Kidney tubule cell (primary cell): ENCODE measurements at places on chromosomes 3 and 15.

DNA sequence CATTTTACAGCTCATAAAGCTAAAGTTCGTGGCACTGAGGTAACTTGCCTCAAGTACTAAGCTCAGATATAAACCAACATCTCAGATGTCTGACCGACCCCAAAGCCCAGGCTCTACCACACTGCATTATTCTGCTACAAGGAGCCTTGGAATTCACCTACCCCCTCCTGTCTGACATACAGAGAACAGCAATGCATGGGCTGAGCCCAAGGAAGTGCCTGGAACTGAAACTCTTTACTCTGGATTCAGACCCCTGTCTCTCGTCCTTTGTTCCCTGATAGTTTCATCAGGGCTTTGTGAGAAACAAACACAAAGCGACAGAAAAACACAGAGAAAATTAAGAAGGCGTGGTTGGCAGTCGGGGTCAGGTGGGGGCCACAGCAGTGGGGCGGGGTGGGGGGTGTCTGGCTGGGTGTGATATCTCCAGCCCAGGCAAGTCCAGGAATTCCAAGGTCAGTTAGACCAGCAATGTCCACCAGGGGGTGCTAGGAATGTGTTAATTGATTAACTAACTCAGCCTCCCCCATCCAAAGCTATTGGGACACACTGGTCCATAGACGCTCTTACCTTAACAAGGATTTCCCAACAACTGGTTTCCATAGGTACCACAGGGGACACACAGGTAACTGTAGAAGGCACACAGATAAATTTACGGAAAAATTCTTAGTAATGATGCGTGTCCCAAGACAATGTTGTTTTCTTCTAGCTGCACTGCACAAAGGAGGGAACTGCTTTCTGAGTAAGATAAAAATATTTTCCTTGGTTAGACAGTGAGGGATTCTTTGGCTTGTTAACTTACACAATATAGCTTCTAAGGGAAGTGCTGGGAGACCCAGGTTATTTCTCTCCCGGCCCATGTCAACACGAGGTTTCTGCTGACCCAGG, 18.8 kb upstream of the SSUH2 start:
- peak; percentile 70 for DNase-seq

DNA sequence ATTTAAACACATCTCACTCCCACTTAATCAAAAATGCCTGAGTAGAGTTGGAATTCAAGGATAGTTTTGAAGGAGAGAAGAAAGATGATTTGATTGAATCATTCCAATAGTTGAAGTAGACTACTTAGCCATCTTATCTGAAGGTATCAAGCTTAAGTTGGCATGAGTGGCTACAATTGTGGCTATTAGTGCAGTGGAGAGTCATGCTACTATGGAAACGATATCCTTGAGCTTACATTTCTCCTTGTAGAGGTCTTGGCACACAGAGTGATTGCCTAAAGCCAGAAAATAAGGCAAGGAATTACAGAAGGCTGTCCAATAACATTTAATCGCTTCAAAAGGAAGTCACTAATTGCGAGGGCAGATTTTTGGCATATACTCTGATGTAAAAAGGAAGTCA, 1022.7 kb downstream of the IGSF11 start:
- no peak for DNase-seq

GRCh38 chr3:188345223-188345622, 191.3 kb downstream of the LPP start:
- DNase-seq, result peak; percentile 83

GRCh38 chr3:13073326-13074005, at the start of gene IQSEC1:
Gene IQSEC1, minus strand, starts transcription at chr3:13073429. Its CDS starts 415 bp downstream, at chr3:13073014.
- peak; percentile 2 for DNase-seq

DNA sequence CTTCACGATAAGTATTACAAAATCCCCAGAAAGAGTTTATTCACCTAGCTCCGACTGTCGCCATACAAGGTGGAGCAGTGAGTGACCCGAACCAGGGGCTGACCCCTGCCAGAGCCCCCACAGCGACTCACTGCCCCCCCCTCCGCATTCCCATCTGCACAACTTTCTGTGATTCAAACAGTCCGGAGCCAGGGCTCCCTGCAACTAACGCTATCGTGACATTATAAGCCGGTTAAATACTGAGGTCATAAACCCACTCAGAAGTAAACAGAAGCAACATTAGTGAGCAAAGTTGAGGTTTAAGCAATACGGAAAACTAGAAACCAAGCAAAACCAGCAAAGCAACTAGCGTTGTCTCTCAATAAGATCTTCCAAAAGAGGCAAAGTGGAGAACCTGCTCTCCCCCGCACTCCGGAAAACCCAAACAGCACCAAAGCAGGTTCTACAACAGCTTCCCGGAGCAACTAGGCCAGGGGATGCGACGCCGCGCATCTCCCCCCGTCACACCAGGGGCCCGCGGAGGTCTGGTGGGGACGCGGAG, 642 bp downstream of the SCAP start:
- no peak for DNase-seq

DNA sequence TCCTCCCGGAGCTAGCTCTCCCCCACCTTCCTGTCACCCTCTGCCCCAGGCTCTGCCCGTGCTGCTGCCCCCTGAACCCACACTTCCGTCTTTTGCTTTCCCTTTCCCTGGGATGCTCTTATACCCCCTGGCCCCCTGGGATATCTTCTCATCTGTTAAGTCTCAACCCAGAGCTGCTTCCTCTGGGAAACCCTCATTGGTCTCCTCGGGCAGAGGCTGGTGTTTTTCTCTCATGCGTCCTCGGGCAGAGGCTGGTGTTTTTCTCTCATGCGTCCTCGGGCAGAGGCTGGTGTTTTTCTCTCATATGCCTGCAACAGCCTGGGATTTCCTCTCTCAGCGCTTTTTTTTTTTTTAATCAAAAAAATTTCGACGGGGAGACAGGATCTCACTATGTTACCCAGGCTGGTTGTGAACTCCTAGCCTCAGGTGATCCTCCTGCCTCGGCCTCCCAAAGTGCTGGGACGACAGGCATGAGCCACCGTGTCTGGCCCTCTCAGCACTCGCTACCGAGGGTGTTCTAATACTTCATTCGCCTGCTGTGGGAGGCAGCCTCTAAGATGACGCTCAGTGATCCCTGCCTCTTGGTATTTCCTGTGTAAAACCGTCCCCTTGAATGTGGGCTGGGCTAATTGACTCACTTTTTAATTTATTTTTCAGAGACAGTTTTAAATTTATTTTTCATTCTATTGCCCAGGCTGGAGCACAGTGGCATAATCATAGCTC, 62.7 kb upstream of the TFRC start:
- no peak for DNase-seq

GRCh38 chr15:77634266-77634962, 1.7 kb upstream of the LINGO1 start:
- DNase-seq, result peak; percentile 68

DNA sequence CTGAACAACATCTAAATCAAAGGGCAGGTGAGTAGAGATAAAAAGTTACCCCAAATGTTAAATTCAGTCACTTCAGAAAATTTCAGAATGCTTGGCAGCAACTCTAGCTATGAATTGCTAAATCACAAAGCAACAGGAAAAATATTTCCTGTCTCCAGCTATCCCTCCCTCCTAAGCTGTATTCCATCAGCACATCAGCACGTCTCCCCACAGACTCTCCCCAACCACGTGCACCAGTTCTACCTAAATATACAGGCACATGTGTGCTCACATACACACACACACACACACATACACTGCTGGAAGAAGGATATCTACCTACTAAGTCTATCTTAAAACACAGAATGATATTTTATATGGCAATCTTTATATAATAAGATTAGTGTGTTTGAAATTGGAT, 177.1 kb upstream of the ARHGEF26 start:
- no peak for DNase-seq

GRCh38 chr3:11508346-11509172, 135.2 kb downstream of the VGLL4 start:
- DNase-seq, result no peak

DNA sequence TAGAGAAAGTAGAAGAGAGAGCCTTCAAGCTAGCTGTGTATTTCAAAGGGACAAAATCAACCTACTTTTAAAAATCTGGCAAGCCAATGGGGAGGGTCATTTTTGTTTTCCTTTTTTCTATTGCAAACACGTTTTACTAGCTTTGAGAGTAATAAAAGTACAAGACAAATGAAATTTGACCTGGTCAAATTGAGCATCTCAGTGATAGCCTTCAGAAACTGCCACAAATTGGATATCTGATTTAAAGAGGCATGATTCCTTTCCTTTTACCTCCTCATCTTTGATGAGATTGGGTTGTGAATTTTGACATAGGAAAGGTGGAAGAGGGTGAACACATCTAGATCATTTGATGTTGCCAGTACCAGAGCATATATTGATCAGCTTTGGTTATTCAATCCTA, 53.6 kb upstream of the RBMS3 start:
- no peak for DNase-seq

DNA sequence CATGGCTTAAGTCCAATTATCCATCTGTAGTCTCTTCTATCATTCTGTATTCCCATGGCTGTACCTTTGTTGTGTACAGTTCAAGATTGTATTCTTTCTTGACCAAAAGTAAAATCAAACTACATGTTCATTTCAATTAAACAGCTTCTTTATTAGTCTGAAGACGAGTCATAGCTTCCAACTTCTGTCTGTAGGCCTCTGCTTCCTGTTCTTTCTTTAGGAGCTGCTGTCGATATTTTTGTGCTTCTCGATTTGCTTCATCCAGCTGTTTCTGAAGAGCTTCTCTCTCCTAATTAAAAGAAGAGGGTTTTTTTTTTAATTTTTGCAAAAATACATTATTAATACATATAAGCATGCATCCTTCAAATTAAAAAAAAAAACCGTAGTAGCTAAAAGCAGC, 13.0 kb upstream of the HDC start:
- no peak for DNase-seq

DNA sequence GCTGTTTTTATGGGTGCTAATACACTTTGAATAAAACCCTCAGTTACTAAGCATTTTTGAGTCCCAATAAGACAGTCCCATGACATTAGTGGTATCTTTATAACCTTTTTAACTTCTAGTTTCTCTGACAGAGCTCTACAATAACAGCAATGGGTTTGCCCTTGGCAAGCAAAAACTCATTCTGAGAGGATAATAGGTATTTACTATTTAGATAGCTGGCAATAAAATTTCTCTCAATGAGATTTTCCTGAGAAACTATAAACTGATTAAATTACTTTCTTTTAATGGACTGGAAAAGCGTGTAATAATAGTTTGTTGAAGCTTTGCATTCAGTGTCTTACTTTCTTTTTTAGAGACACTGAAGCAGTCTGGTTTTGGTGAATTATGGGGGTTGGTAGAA, 168.0 kb upstream of the MLF1 start:
- DNase-seq, result no peak

DNA sequence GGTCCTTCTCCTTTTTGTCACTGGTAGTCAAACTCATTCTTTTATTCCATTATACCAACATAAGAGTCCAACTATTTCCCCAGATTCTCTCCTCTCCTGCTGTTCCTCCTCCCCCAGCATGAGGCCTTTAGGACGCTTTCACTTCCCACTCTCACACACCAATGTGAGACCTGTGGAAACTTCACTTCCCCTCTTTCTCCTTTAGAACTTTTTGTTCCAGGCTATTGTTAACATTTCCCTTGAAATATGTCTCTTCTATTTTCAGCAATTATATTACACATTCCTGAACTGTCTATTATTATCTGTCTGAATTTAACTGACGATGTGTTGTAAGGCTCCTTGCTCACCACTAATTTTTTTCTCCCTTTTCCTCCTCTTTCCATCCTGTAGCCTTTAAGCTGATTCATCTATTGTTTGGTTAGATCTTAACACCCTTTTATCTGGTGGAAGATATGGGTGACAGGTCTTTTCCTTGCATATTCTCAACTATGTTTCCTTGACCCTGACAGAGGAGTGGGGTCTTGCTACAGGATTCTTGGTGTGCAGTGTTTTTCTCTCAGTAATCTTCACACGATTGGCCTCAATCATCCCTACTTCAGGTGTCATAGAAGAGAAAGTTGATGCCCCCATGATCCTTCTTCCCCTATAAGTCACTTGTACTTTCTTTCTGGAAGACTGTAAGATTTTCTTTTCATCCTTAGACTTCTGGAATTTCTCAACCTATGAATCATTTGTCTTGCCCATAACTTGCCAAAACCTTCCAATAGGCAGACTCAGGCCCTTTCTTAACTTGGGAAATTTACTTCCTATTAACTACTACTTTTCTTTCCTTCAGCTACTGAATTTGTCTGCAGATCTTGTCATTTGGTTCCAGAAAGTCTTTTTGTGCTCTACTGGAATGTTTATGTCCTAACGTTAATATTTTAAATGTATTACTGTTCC, 5.9 kb downstream of the CYP19A1 start:
- DNase-seq, result no peak

DNA sequence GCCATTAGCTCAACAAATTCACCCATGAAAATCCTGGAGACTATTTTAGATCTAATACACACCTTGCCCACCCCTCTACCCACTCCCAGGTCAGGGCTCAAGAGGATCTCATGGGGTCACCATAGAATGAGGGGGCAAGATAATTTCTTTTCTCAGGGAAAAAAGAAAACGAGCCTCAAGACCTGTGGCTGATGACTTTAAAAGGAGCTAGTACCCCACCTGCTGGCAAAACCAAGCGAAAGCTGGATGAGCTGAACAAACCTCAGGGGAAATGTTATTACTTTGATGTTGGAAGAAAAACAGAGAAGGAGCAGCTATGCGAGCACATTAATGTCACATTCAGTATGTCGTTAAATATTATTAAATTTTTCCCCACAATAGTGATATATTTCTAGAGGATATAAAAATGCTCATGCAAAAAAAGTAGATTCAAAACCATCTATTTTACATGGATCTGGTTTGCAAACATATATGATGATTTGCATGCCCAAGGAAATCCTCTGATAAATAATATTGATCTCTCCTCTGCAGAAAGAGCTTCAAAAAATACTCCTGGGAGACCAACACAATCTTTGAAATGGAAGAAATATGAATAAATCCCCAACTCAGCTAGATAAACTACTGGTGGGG, 37.7 kb downstream of the PLD1 start:
- peak; percentile 63 for DNase-seq

DNA sequence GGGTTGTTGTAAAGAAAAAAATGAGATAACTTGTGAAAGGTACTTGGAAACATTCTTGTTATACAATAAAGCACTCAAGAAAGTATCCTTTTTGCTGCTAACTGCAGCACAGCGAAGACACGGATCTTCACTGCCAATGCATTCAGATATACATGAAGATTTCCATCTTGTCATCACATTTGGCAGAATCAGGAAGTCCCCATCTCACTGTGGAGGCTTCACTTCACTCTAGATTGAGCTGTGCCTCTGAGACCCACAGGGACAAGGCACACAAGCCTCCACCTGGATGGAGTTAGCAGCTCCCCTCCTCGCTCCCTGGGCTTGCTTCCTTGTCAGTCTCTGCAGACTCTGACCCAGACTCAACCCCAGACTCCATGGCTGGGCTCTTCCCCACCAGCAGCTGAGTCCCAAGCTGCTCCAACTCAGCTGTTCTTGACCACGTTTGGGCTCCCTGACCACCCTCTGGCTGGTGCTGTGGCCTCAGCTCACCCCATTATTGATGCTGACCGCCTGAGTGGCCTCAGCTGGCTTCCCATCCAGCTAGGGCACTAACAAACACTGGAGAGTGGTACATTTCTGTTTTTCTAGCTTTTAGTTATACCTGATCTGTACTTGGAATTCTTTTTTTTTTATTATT, 45.4 kb upstream of the SMAD3 start:
- DNase-seq, result no peak
